HFF-Myc (cell line): ENCODE measurements at places on chromosomes 13 and 19.

DNA sequence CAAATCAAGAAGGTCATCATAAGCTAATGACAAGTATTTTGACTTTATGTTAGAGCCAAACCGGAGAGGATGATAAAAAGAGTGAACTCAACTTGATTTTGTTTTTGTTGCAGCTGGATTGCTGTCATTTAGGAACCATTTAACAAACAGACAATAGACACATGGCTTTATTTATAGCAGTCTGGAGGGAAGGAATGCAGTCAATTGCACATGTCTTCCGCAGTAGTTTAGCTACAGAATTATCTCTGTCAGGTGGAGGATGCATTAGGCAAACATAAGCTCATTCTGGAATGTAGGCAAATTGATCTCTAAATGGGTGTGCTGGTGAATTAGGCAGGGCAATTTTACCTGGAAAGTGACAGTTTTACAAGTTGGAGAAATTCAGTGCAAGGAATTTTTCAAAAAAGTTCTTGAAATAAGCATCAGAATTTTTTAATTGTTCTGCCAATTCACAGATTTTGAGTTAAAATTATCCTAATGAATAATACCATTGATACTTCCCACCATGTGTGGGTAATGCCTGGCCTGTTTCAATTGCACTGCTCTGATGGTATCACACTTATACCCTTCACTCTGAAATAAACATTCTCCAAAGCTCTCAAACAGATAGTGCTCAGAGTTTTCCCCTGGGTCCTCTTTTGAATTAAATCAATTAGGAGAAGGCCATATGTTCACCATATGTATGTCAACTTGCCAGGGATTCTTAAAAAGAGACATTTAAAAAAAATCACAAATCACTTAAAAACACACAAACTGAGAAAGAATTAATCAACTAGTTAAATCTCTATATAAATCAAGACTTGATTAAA, 318.3 kb downstream of the NDFIP2 start:
- DNase-seq, result no peak

- DNase-seq, result no peak
These were observed 2683.8 kb downstream of the PCDH9 start for GRCh38 chr13:64546371-64546770.

GRCh38 chr13:74134777-74135325, 647 bp upstream of the KLF12 start:
- no peak for DNase-seq

GRCh38 chr19:10290876-10291553, 1.3 kb downstream of the ICAM5 start:
- no peak for DNase-seq

- DNase-seq, result no peak
These were observed 31.3 kb downstream of the KCTD12 start for GRCh38 chr13:76854894-76855293.

DNA sequence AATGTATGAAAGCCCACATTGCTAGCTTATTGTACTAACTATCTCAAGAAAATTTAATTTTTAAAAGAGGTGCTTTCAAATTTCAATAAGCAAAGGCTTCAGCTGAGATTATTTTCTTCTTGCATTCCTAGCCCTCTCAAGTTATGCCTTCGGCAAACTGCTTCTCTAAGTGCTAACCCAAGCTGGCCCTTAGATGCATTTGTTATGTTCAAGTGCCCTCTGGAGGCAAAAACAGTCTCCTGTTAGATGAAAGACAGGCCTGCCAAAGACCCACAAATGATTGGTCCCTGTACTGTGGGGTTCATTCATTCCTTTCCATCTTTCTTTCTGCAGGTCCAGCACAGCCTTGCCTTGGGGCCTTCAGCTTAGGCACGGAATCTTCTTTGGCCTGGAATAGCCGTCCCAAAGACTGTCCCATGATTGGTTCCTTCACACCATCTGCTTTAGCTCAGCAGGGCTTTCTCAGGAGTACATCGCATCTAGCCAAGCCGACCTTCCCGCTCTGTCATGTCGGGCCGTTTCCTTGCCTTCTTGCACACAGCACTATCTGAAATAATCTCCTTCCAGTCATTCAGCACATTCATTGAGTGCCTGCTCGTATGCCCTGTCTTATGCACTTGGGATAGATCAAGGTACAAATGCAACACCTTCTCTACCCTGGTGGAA, 26.4 kb upstream of the TPTE2 start:
- no peak for DNase-seq

DNA sequence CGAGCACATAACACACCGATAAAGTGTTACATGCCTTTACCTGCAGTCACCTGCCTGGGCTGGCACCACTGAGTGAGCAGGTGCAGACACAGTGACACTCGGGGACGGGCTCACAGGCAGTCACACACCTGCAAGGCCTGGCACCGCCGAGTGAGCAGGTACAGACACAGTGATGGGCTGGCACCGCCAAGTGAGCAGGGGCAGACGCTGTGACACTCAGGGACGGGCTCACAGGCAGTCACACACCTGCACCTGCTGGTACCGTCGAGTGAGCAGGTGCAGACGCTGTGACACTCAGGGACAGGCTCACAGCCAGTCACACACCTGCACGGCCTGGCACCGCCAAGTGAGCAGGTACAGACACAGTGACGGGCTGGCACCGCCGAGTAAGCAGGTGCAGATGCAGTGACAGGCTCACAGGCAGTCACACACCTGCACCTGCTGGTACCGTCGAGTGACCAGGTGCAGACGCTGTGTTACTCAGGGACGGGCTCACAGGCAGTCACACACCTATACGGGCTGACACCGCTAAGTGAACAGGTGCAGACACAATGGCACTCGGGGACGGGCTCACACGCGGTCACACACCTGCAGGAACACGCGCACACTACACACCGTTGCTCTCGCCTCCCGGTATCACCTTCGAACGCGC, 470 bp downstream of the ZNF835 start:
- DNase-seq, result no peak

DNA sequence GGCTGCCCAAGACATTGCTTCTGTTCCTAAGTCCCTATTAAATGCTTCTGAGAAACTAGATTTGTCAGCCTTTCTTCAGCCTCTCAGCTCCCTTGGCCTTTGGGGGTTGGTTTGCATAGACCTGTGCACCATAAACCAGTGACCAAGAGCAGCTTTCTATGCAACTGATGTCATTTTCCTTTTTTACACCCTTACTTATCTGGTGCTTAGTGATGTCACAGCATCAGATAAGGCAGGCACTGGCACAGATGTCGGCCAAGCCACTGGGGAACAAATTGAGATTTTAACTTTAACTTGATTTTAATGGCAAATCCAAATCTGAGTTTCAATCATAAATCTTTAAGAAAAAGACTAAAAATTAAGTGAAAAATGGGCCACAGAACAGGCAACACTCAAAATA, 59.8 kb downstream of the RUBCNL start:
- DNase-seq, result no peak

DNA sequence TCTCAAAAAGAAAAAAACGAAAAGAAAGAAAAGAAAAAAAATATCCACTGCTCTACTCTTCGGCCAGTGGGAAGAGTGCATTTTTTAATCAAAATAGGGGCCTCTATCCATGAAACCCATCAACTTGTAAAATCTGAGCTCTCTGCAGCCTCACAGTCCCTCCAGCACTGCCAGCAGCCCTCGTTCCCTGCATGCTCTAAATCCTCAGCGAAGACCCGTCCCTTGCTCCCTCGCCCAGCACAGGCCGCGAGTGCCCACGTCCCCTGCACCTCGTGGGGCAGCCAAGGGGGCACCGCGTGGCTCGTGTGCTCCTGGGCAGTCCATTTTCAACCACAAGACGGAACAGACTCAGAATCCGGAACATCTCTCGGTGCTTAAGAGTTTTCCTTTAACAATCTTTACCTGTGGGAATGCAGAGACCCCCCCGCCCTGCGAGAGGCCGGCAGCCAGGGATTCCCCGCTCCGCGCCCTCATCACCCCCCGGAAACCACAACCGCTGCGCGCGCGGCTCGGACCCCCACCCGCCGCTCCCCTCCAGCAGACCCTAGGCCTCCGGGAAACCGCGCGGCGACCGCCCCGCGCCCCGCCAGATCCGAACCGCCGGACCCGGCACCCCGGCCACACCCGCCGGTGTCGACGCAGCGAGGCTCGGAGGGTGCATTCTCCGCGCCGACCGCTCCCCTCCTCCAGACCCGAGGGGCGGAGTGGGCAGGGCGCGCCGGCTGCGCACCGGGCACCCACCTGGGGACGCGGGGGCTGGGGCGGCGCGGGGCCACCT, 638 bp downstream of the ANKRD27 start:
- DNase-seq, result no peak

DNA sequence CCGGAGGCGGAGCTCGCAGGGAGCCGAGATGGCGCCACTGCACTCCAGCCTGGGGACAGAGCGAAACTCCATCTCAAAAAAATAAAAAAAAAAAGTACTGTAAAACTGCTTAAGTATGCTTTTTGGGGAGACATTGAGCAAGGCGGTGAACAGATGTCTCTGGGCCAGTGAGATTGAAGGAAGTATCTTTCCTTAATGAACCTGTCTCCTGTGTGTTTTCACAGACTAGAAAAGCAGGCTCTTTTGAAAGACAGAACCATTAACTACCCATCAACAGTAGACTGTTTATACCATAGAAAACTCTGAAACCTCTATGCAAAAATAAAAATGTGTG, 1.5 kb upstream of the ECH1 start:
- DNase-seq, result no peak

GRCh38 chr13:100040196-100040595, 48.7 kb upstream of the PCCA start:
- DNase-seq, result no peak

- no peak for DNase-seq
These were observed 71.9 kb downstream of the CDK8 start for GRCh38 chr13:26325876-26326275.

DNA sequence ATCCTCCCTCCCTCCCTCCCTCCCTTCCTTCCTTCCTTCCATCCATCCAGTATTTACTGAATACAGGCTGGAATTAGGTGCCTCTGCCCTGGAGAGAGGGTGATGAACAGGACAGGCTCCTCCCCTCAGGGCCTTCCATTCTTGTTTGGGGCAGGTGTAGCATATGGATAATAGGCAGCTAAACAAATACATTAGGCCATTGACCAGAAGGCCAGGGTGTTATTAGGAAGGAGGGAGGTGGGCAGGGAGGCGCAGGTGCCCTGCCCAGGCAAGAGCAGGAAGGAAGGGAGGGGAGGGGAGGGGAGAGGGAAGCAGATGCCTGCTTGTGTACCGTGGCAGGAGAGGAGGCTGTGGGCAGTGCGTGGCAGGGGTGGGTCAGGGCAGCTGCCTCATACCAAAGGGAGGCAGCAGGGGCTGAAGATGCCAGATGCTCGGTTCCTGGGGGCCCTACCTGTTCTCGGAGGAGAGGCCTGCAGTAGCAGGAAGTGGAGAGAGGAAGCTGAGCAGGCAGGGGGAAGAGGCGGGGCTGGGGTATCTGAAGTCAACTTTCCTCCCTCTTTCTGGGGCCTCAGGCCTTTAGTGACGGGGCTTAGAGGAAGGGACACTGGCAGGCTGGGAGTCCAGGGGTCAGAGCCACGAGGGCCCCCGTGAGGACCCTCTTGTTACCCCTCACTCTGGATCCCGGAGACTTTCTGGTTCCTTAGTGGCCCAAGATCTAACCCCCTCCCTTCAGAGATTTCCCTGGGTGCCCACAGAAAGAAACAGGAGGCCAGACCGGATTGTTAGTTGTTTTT, at the start of gene RINL:
Gene RINL, minus strand, starts transcription at position 495 of the 794 bp plus-strand sequence. CDS start 1,533 bp downstream, outside the sequence.
- DNase-seq, result no peak

GRCh38 chr19:28471731-28472510, 741.0 kb downstream of the UQCRFS1 start:
- DNase-seq, result no peak

GRCh38 chr13:98839856-98840769, 87.6 kb upstream of the SLC15A1 start:
- no peak for DNase-seq
